Placental pericyte (primary cell): ENCODE measurements at places on chromosomes 6 and 20. TPM values are rescaled to one million over a fixed set of nuclear protein-coding genes. Genes with fewer than 3 reads are reported as not detected.

The BMP7 gene
- total RNA-seq, result not detected in 2 replicates

The ALDH8A1 gene
- 0.22 and 0.72 TPM in 2 replicates for total RNA-seq

The CCNC gene
- 75.1 and 97.1 TPM in 2 replicates for total RNA-seq

The TMEM217 gene
- 2.8 and 2.9 TPM in 2 replicates for total RNA-seq

The AKAP12 gene
- 46.8 and 74.4 TPM in 2 replicates for total RNA-seq

The CST7 gene
- not detected in 2 replicates for total RNA-seq

The IL17F gene
- total RNA-seq, result not detected in 2 replicates

The NHLRC1 gene
- 2.0 and 2.4 TPM in 2 replicates for total RNA-seq

The BPI gene
- not detected in 2 replicates for total RNA-seq

The FOXA2 gene
- under 0.01 and 5.0 TPM in 2 replicates for total RNA-seq
